ENCODE measurements at places on chromosomes 16 and 17. TPM values are rescaled to one million over a fixed set of nuclear protein-coding genes. Genes with fewer than 3 reads are reported as not detected.

The CRLF3 gene
- 4.7 TPM for total RNA-seq

GRCh38 chr16:2770057-2770951 is 6.8 kb downstream of the ELOB start:
- H3K4me1 ChIP-seq: peaks cover 61% of the 10 kb centered on the region
- peak overlapping the region; percentile 38 for H3K27ac ChIP-seq
- DNase-seq: no peak
- no peak overlapping the region for H3K4me3 ChIP-seq
- H3K36me3 ChIP-seq: peaks cover 98% of the 10 kb centered on the region

DNA sequence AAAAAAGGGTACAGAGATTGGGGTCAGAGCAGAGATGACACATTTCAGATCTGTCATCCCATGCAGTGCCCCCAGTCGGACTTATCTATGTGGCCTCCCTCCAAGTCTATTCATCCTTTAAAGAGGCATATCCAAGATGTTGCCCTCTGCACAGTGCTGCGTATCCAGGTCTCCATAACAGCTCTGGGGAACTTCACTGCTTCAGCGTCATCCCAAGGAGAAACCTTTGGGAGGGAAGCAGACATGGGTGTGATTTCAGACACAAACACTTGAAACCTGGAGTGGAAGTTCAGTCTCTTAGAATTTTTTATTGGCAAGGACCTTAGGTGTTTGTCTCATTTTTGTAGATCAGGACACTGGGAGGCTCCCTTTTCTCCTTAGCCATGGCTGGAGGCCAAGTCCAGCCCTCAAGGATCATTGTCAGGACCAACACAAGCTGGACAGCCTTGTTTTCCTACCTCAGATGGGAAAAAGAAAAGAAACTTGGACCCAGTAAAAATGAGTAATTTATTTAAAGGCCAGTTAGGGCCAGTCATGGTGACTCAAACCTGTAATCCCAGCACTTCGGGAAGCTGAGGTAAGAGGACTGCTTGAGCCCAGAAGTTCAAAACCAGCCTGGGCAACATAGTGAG is 23.9 kb upstream of the NLK start:
- H3K4me1 ChIP-seq: peaks cover 7% of the 10 kb centered on the region
- H3K4me3 ChIP-seq: no peak overlapping the region
- peak overlapping the region; percentile 59 for H3K27ac ChIP-seq
- H3K27me3 ChIP-seq: no peaks in the 10 kb centered on the region

- no peak overlapping the region for H3K4me3 ChIP-seq
- DNase-seq: no peak
- no peak overlapping the region for H3K27ac ChIP-seq
- H3K36me3 ChIP-seq: no peaks in the 10 kb centered on the region
- peaks cover 31% of the 10 kb centered on the region for H3K4me1 ChIP-seq
These were observed 10.8 kb upstream of the ITGA3 start for GRCh38 chr17:50045154-50045553.

GRCh38 chr17:72407931-72408330 is 287.1 kb downstream of the SOX9 start:
- peaks cover 16% of the 10 kb centered on the region for H3K4me1 ChIP-seq
- no peak for DNase-seq
- peaks cover 34% of the 10 kb centered on the region for H3K27me3 ChIP-seq
- no peak overlapping the region for H3K27ac ChIP-seq
